Bronchial epithelial cell (primary cell): ENCODE measurements at places on chromosomes 7 and 10. TPM values are rescaled to one million over a fixed set of nuclear protein-coding genes. Genes with fewer than 3 reads are reported as not detected.

Gene KIN
- 2.9 and 4.6 TPM in 2 replicates for total RNA-seq

- peak; percentile 31 for DNase-seq
These were observed 79.5 kb downstream of the SLC13A1 start for GRCh38 chr7:123120286-123120685.

Gene PITX3
- total RNA-seq: not detected in 2 replicates

GRCh38 chr10:11798845-11799735 lies 24.1 kb upstream of the PROSER2 start:
- DNase-seq: no peak

Gene CRHR2
- not detected in 2 replicates for total RNA-seq

DNA sequence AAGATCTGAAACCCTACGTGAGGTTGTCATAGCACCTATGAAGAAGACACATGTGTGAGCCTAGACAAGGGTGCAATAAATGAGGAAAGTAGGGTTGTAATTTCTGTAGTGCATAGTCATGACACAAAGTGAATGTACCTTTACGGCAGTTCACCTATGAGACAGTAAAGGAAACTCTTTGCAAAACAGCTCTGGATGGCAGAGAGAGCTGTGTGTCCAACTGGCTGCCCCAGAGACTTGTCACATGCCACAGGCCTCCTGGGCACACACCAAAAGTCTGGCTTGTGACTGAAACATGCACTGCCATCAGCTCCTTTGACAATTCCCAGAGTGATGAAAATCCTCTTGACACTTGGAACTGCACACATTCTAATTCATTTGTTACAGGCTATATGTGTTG lies 90.7 kb upstream of the NAMPT start:
- DNase-seq: no peak

GRCh38 chr7:8084836-8085235 lies 116.2 kb downstream of the GLCCI1 start:
- DNase-seq: no peak

DNA sequence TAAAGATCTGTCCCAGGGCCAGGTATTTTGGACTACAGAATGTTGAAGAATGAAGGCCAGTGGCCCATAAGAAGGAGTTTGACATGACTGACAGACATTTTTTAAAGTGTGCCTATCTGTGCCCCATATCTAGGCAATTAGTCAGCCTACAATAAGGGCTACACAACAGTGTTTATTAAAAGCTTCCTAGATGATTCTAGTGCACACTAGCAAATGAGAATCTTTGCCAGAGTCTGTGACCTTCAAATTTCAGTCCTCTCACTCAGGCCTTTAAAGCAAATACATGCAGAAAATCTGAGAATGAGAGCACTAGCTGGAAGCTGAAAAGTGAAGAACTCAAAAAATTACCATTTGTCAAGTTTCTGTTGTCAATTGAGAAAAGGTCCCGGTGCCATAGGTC lies 208.7 kb downstream of the VTI1A start:
- DNase-seq: no peak

GRCh38 chr10:125337510-125337909 lies 177.1 kb upstream of the CTBP2 start:
- DNase-seq: no peak

Gene ASL
- total RNA-seq: 37.9 and 41.2 TPM in 2 replicates

Gene TMEM213
- total RNA-seq: not detected in 2 replicates

Gene FGFBP3
- total RNA-seq: 0.26 and 0.38 TPM in 2 replicates

Gene SEMA3C
- 147 and 178 TPM in 2 replicates for total RNA-seq

Gene GRID2IP
- total RNA-seq: 0.26 TPM in 2 replicates

- peak; percentile 94 for DNase-seq
These were observed 1.3 kb upstream of the C10orf67 start for GRCh38 chr10:23345861-23346260.

GRCh38 chr7:134995239-134996096 lies 9.2 kb downstream of the AGBL3 start:
- no peak for DNase-seq

- DNase-seq: peak; percentile 59
These were observed 108.6 kb downstream of the SRI start for GRCh38 chr7:88111140-88111743.

GRCh38 chr10:125866421-125867029 lies 14.6 kb downstream of the DHX32 start:
- peak; percentile 50 for DNase-seq

- peak; percentile 65 for DNase-seq
These were observed 97.8 kb downstream of the HIPK2 start for GRCh38 chr7:139679731-139680594.

Gene ZNF33A
- total RNA-seq: 17.8 and 21.3 TPM in 2 replicates

GRCh38 chr10:5343561-5343960 lies 21.2 kb upstream of the UCN3 start:
- DNase-seq: no peak

Gene CYP2C19
- 0.26 and 1.2 TPM in 2 replicates for total RNA-seq

DNA sequence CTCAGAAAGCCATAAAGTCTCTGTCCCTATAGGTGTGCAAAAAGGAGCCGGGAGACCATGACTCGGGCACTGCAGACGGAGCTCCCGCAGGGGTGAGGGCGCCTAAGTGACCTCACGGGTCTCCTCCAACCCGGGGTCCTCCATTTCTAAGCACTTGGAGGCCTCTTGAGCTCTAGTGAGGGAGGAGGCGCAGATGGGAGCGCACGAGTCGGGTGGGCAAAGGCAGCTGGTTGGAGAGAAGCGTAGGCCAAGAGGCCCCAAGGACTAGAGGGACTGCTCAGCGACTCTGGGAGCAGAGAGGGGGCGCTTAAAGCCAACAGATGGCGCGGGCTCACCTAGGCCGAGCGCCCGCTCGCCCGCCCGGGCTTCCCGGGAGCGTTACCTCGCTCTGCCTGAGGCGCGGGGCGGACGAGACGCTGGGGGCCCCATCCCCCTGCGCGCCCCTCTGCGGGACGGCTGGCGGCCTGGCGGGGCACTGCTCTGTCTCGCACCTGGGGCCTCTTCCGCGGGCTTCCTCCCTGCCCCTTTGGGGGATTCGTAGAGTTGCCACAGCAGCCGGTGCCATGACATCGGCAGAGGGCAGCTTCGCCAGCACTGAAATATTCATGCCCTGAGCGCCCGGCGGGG lies 523 bp upstream of the CDH23 start:
- DNase-seq: no peak
